ENCODE measurements at places on chromosomes 3 and 15.

GRCh38 chr3:170967126-170967525, 58.7 kb upstream of the EIF5A2 start:
- no peak for DNase-seq

- no peak for DNase-seq
Measured at GRCh38 chr3:173869766-173870165, 472.2 kb downstream of the NLGN1 start.

- DNase-seq, result no peak
Measured at GRCh38 chr15:75349851-75350588, 3.2 kb downstream of the NEIL1 start.

DNA sequence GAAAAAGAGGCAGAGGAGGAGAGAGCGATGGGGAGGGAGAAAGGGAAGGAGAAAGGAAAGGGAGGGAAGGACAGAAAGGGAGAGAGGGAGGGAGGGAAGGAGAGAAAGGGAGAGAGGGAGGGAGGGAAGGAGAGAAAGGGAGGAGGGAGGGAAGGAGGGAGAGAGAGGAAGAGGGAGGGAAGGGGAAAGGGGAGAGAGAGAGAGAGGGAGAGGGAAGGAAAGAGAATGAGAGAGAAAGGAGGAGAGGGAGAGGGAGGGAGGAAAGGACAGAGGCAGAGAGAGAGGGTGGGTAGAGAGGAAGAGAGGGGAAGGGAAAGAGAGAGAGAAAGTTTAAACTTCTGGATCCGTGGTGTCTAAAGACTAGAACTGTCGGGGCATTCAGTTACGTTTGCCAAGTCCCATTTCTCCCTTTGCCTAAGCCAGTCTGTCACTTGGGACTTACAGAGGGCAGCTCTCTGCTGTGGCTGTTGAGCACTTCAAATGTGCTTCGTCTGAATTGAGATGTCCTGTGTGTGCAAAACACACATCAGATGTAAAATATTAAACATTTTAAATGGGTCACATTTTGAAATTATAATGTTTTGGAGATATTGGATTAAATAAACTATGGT, 62.6 kb downstream of the PLXNA1 start:
- DNase-seq, result no peak

DNA sequence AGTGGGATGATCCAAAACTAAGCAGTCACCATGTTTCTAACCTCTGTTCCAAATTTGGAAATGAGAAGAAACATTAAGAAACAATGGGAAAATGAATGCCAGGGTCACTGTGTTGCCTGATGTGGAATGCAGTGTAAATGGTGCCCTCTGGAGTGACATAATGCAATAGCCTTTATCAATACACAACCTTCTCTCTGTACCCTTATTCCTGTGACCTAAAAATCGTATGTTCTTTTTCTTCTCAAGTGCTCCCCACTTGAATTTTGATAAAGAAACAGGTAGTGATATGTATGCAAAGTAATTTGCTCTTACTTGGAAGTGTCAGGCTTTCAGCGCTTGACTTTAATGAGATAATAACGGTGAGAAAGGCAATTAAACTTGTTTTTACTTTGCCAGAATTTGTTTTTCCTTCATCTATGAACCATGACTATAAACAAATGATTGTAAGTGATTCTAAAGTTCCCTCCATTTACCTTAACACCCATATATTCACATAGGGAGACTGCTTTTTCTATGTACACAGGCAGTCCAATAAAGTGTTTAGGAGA, 145.8 kb upstream of the THRB start:
- DNase-seq, result no peak

GRCh38 chr3:106593381-106593780, 724.6 kb upstream of the CBLB start:
- no peak for DNase-seq

DNA sequence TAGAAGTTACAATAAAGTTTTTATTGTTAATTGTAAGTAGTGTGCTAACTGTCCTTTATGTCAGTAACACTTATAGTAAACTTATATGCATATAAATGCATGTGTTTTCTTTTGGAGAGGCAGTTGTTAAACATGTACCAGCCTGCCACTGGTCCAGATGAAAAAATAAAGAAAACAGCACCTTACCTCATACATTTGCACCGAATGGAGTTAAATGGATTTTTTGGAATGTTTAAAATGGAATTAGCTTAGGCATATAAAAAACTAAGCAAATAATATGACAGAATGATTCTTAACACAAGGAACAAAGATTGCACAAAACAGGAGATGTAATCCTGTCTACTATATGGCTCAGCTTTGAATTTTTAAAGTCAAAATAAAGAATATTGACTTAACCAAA, 50.2 kb upstream of the ALDH1A3 start:
- DNase-seq, result no peak

DNA sequence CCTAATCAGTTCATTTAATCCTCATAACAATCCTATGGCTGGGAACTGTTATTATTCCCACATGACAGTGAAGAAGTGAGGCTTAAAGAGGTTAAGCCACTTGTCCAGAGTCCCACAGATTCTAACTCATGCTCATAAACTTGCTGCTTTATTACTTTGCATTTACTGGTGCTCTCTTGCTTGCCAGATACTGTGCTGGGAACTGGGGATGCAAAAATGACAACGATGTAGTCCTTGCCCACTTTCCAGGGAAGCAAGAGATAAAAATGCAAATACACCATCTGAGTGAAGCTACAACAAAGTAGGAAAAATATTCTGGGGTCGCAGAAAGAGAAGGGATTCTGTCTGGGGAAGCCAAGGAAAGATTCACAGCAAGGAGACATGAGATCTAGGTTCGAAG, 335.0 kb downstream of the VPS13C start:
- no peak for DNase-seq

GRCh38 chr3:177551431-177551836, 354.2 kb upstream of the TBL1XR1 start:
- DNase-seq, result no peak

DNA sequence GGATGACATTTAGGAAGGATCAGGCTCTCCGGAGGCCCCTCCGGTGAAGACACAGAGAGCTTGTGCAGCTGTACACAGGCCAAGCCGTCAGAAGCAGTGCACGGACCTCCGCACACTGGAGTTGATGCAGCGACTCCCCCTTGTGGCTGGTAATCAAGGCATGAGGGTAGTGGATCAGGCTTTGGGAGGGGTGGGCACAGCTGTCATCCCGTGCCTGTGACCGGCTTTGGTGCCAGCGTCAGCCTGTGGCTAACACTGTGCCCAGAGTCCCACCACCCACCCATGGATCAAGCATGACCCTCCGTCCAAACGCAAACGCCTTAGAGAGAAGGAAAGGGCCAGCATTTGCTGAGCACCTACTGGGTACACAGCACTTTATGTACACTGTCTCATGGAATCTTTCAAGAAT, 8.2 kb upstream of the GRIP2 start:
- peak; percentile 50 for DNase-seq

GRCh38 chr15:26449291-26449690, 323.6 kb downstream of the GABRB3 start:
- no peak for DNase-seq

DNA sequence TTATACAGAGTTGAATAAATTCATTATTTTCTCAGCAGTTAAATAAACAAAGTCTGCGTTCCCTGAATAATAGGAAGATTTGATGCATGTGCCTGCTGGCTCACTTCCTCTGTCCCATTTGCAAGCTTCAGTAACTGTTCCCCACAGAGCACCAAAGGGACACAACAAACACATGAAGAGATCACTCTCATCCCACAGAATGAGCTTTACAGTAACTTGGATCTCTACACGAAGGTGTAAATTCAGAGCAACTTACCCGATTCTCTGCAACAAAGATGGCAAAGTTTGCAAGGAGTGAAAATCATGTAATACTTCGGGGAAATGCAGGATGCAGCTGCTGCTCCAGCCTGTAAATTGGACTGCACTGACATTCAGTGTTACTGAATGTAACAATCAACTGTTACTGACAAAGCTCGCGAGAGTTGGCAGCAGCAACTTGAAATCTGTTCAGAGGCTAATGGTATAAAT, at the start of gene BCHE:
TSS of gene BCHE (minus strand) at position 366 of the 468 bp plus-strand sequence. CDS start 6,390 bp downstream, outside the sequence.
- DNase-seq, result peak; percentile 68

- no peak for DNase-seq
Measured at GRCh38 chr3:37736624-37737023, 125.1 kb upstream of the CTDSPL start.

DNA sequence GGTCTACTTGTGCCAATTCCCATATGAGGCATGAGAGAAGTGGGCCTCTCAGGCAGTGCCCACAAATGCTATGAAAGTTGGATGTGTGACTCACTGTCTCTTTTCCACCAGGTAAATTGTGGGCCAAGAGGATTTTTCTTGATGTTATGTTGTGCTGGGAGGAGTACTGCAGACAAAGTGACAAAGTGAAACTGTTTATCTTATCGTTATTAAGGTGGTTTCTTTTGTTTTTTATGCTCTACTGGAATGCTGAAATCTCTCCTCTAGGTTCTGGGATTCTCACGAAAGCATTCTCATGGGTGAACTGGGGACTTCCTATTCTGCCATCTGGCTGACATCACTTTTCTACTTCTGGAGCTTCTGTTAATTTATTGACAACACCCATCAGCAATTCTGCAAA, 919.6 kb upstream of the EPHA6 start:
- DNase-seq, result no peak

DNA sequence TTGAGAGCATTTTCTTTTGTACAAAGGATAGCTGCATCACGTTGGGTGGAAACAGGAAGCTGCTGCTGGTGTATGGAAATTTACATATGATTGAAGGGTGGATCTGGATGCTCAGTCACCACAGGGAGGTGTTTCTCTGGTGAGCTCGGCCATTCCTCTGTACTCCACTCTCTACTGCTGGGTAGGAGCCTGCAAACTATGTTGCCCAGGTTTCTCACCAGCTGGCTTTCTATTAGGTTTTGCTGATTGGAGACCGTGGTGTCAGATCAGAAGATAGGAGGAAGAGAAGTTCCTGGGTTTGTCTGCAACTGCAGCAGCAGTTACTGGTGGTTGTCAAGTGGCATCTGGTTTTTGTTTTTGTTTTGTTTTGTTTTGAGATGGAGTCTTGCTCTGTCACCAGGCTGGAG, 61.7 kb downstream of the TAMM41 start:
- DNase-seq, result no peak
